Tibial artery (tissue), 4 donors: ENCODE measurements at places on chromosomes 6 and 20.

DNA sequence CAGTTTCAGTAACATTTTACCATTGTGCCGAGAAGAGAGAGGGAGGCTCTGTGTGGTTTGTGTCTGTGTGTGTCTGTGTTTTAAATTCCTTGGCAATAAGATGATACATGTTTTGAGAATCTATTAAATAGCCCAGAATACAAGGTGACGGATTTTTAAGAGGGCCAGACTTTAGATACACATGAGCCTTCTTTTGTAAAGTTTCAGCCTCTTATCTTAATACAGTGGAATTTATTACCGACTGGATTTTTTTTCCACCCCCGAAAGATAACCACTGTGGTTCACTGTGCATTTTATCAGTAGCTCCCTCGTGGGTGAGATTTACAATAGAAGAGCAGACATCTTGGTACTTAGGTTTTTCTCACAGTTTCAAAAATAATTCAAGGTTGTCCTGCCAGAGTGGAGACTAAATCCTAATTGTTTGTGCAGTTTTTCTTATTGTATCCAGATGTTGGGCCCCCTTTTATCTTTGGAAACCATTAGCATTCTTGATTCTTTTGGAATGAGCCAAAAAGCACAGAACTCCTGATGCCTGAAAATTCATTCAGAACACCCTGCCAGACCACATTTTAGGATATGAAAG, 49.9 kb downstream of the STK4 start:
- H3K36me3 ChIP-seq, result no peaks in the 10 kb centered on the region
- DNase-seq, result no peak
- no peaks in the 10 kb centered on the region for H3K27me3 ChIP-seq
- no peak overlapping the region for H3K27ac ChIP-seq
- H3K4me1 ChIP-seq, result no peaks in the 10 kb centered on the region

GRCh38 chr6:141406761-141407160, 726.0 kb upstream of the GJE1 start:
- no peaks in the 10 kb centered on the region for H3K36me3 ChIP-seq
- H3K4me3 ChIP-seq, result no peak overlapping the region
- H3K27me3 ChIP-seq, result no peaks in the 10 kb centered on the region
- peaks cover 20% of the 10 kb centered on the region for H3K4me1 ChIP-seq
- H3K27ac ChIP-seq, result no peak overlapping the region

- H3K27ac ChIP-seq, result peak overlapping the region; percentile 16
- no peak overlapping the region for H3K4me3 ChIP-seq
- no peak for DNase-seq
- no peaks in the 10 kb centered on the region for H3K27me3 ChIP-seq
- no peaks in the 10 kb centered on the region for H3K36me3 ChIP-seq
- H3K4me1 ChIP-seq, result peaks cover 31% of the 10 kb centered on the region
Observed at GRCh38 chr6:15242937-15243614, 2.8 kb upstream of the JARID2 start.

DNA sequence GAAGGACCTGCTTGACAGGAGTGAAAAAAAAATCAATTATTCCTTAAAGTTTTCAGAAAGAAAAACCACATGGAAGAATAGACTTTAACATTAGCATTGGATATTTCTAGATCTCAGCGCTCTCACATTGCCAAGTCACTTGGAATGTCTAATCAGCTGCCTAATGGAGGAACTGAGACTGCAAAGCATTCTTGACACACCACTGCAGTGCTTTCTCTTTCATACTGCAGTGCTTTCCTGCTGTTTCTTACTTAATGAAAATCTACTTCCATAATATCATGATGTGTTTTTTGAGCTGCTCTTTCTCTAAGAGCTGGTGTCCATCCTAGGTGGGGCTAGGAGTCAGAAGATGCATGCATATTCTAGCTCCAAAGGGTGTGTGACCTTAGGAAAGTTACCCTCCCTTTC, 20.4 kb upstream of the MCM3 start:
- peak overlapping the region; percentile 40 for H3K27ac ChIP-seq
- no peaks in the 10 kb centered on the region for H3K36me3 ChIP-seq
- DNase-seq, result no peak

DNA sequence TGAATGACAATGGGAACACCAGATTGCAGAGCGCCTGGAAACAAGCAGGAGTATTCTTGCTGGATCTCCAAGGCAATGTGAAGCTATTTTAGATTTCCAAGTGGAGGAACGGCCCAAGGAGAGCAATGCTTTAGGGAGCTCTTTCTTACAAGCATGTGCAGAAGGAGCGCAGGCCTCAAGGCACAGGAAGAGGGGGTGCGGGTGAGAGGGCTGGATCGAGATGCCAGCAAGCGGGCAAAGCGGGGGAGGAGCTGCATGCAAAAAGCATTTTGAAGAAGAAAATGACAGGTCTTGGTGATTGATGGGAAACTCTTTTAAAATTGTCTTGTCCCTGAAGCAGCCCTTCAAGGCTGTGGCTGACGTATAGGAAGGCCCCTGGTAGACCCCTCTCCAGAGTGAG, 171.9 kb downstream of the QRSL1 start:
- DNase-seq, result no peak
- H3K27ac ChIP-seq, result no peak overlapping the region
- H3K4me1 ChIP-seq, result no peaks in the 10 kb centered on the region
- no peaks in the 10 kb centered on the region for H3K36me3 ChIP-seq
- H3K27me3 ChIP-seq, result no peaks in the 10 kb centered on the region
- no peak overlapping the region for H3K4me3 ChIP-seq

DNA sequence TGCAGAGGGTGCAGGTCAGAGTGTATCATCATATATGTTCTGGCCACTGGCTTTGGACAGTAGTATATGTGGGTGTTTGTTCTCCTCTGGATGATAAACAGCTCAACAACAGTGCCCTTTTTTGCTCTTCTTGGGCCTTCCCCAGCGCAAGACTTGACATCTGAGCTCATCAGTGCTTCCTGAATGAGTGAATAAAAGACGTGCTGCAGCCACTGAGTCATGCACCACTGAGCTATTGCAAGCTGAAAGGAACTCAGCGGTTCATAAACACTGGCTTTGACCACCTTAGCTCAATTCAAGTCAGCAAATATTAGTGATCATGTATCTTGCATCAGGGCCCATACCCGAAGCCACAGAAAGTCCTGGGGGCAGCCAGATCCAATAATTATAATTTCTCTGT, 105.3 kb upstream of the KCNG1 start:
- H3K27ac ChIP-seq, result no peak overlapping the region
- no peak for DNase-seq
- H3K4me1 ChIP-seq, result no peaks in the 10 kb centered on the region
- H3K36me3 ChIP-seq, result no peaks in the 10 kb centered on the region
- H3K27me3 ChIP-seq, result peaks cover 24% of the 10 kb centered on the region
